ENCODE measurements at places on chromosomes 1 and 21.
A peak's percentile ranks its signal among the peaks of the same experiment; 100 is the strongest.

- H3K27me3 ChIP-seq, result no peaks in the 10 kb centered on the region
- no peak overlapping the region for H3K27ac ChIP-seq
- no peaks in the 10 kb centered on the region for H3K36me3 ChIP-seq
- H3K4me3 ChIP-seq, result no peak overlapping the region
- no peak for DNase-seq
- H3K4me1 ChIP-seq, result peaks cover 26% of the 10 kb centered on the region
Observed at GRCh38 chr1:205069371-205070125, 14.7 kb downstream of the TMEM81 start.

GRCh38 chr1:164563721-164564360 is 4.9 kb downstream of the PBX1 start:
- peak overlapping the region; percentile 99 for H3K27ac ChIP-seq
- H3K36me3 ChIP-seq, result no peaks in the 10 kb centered on the region
- peaks cover 33% of the 10 kb centered on the region for H3K4me1 ChIP-seq
- DNase-seq, result peak; percentile 30
- no peaks in the 10 kb centered on the region for H3K27me3 ChIP-seq

GRCh38 chr1:29275435-29275834 is 39.1 kb downstream of the PTPRU start:
- peaks cover 21% of the 10 kb centered on the region for H3K4me1 ChIP-seq
- H3K4me3 ChIP-seq, result no peak overlapping the region
- DNase-seq, result no peak
- no peaks in the 10 kb centered on the region for H3K27me3 ChIP-seq

GRCh38 chr1:4851385-4852065 is 197.1 kb downstream of the AJAP1 start:
- no peak for DNase-seq
- no peak overlapping the region for H3K4me3 ChIP-seq
- H3K4me1 ChIP-seq, result no peaks in the 10 kb centered on the region
- no peaks in the 10 kb centered on the region for H3K36me3 ChIP-seq

GRCh38 chr1:163535807-163536206 is 214.1 kb downstream of the NUF2 start:
- no peaks in the 10 kb centered on the region for H3K4me1 ChIP-seq
- peaks cover under 1% of the 10 kb centered on the region for H3K27me3 ChIP-seq
- no peak overlapping the region for H3K4me3 ChIP-seq
- no peak overlapping the region for H3K27ac ChIP-seq
- H3K36me3 ChIP-seq, result no peaks in the 10 kb centered on the region

DNA sequence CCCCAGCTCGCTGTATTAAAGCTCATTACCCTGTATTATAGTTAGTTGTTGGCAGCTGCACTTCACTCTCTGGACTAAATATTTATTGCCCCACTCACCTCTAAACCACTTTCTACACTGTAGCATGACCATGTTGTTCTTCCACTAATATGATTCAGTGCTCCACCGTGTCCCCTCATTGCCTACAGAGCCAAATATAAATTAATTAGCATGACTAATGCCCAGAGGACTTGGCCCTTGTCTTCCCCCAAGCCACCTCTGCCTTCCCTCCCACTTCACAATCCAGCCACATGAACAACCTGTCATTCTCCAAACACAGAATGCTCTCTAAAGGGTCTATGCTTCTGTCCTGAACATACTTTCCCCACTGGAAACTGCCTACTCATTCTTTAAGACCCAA is 276.5 kb downstream of the PLPP3 start:
- DNase-seq, result no peak
- no peak overlapping the region for H3K4me3 ChIP-seq
- H3K27ac ChIP-seq, result no peak overlapping the region
- no peaks in the 10 kb centered on the region for H3K4me1 ChIP-seq
- no peaks in the 10 kb centered on the region for H3K36me3 ChIP-seq
- no peaks in the 10 kb centered on the region for H3K27me3 ChIP-seq

- no peak for DNase-seq
- H3K27me3 ChIP-seq, result no peaks in the 10 kb centered on the region
- H3K4me3 ChIP-seq, result no peak overlapping the region
- H3K27ac ChIP-seq, result no peak overlapping the region
Observed at GRCh38 chr1:21823206-21823979, 11.3 kb downstream of the LDLRAD2 start.

GRCh38 chr1:207933205-207933800 is 22.4 kb upstream of the CD34 start:
- peaks cover under 1% of the 10 kb centered on the region for H3K27me3 ChIP-seq
- H3K4me1 ChIP-seq, result peaks cover 6% of the 10 kb centered on the region
- H3K4me3 ChIP-seq, result no peak overlapping the region
- no peak for DNase-seq
- no peak overlapping the region for H3K27ac ChIP-seq
- no peaks in the 10 kb centered on the region for H3K36me3 ChIP-seq

DNA sequence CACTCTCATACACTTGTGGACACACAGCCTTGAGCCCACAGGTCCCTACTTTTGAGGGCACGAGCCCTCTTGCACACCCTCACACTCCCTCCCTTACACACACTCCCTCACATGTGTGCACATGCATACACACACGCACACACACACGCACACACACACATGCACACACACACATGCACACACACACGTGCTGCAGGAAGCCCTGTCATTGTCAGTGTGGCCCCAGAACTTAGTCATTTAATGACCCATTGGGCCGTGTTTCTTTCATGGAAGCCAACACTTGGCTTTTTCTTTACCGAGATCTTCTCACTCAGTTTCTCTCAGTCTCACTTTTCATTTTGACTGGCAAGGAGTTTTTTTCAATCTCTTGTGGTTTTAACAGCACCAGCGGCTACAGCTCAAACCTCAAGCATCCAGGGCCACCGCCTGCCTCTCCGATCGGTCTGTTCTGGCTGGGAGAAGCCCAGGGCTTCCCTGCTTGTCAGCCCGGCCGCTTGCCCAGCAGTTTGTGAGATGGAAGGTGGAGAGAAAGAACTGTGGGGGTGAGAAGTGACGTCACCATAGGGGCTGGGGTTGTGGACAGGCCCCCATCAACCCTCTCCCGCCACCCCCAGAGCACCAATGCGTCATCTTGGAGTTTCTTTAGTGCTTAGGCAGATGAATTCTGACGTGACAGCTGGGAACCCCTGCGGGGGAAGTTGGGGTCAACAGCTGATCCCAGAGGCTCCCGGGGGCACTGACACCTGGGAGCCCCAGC is 15.8 kb upstream of the TNFRSF8 start:
- no peaks in the 10 kb centered on the region for H3K27me3 ChIP-seq
- no peak overlapping the region for H3K4me3 ChIP-seq
- DNase-seq, result no peak
- no peak overlapping the region for H3K27ac ChIP-seq
- H3K4me1 ChIP-seq, result peaks cover 7% of the 10 kb centered on the region
- H3K36me3 ChIP-seq, result no peaks in the 10 kb centered on the region

DNA sequence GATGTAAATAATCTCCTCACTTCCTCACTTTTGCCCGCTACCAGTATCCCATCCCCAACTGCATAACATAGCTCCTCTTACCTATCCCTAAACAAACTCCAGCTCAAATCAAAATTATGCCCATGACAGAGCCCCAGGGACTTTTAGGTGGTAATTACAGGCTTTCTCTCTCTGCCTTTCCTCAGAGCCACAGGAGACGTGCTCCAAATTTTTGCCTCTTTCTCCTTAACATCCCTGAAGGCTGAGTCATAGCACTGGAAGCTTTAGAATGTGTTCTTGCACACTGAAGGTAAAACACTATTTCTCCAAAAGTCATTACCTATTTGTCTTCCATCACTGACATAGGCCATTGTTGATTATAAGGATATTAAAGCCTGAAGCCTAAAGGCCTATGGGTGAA is 263.5 kb upstream of the PLD5 start:
- H3K36me3 ChIP-seq, result no peaks in the 10 kb centered on the region
- H3K27me3 ChIP-seq, result no peaks in the 10 kb centered on the region
- H3K4me1 ChIP-seq, result peaks cover 22% of the 10 kb centered on the region
- DNase-seq, result peak; percentile 51
- no peak overlapping the region for H3K4me3 ChIP-seq
- H3K27ac ChIP-seq, result peak overlapping the region; percentile 11

DNA sequence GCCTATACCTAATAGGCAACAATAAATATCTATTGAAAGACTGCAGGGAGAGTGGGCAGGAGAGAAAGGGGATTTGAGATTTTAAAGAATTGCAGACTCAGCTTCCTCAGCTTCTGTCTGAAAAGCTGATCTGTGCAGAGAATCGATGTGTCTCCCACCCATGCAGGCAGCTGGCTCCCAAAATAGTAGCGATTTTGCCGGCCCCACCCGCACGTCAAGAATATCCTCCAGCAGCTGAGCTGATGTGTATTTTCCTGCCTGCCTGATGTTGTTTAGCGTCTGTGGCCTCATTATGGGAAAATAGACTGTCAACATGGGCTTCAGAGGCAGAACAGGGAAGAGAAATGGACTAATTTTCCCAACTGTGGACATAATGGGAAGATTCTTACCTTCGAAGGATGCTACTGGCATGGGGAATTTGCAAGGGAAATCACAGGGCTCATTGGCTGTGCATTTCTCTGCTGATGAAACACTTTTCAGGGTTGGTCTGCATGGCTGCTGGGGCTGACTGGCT is 699.8 kb downstream of the PTPRU start:
- no peaks in the 10 kb centered on the region for H3K4me1 ChIP-seq
- no peak overlapping the region for H3K27ac ChIP-seq
- no peaks in the 10 kb centered on the region for H3K36me3 ChIP-seq
- H3K4me3 ChIP-seq, result no peak overlapping the region
- no peak for DNase-seq

GRCh38 chr1:107877092-107877491 is 87.9 kb downstream of the VAV3 start:
- H3K27ac ChIP-seq, result no peak overlapping the region
- H3K4me1 ChIP-seq, result peaks cover 33% of the 10 kb centered on the region
- H3K27me3 ChIP-seq, result no peaks in the 10 kb centered on the region
- no peak overlapping the region for H3K4me3 ChIP-seq
- no peaks in the 10 kb centered on the region for H3K36me3 ChIP-seq

DNA sequence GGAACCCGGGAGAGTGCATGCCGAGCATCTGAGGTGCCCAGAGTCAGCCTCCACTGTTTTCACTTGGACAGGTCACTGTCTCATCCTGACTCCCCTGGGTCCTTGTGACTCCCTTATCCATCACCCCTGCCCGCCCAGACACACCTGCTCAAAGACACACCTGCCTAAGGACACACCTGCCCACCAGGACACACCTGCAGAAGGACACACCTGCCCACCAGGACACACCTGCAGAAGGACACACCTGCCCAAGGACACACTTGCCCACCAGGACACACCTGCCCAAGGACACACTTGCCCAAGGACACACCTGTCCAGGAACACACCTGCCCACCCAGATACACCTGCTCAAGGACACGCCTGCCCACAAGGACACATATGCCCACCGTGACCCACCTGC is 70.8 kb upstream of the ARHGEF16 start:
- H3K4me3 ChIP-seq, result no peak overlapping the region
- H3K4me1 ChIP-seq, result no peaks in the 10 kb centered on the region
- DNase-seq, result no peak
- H3K27me3 ChIP-seq, result peaks cover 35% of the 10 kb centered on the region

- no peak for DNase-seq
- H3K36me3 ChIP-seq, result no peaks in the 10 kb centered on the region
- peaks cover 21% of the 10 kb centered on the region for H3K4me1 ChIP-seq
- no peak overlapping the region for H3K4me3 ChIP-seq
- H3K27ac ChIP-seq, result no peak overlapping the region
Observed at GRCh38 chr1:107481756-107482384, 341.0 kb downstream of the NTNG1 start.

DNA sequence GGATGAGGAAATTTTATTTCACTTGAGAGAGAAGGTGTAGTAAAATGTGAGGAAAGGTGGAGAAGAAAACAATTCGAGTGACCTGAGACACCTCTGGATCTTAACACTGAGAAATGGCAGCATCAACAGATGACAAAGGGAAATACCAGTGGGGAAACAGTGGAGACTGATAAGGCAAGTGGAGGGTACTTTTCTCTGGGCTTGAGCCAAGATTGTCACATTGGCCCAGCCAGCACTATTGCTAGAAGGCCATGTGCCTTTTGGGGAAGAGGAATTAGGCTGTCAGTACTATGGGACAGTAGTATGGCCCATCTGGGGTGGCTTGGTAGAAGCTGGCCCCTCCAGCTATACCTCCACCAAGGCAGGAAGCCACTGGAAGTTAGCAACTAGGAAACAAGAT is 8.4 kb downstream of the SYPL2 start:
- no peak overlapping the region for H3K4me3 ChIP-seq
- DNase-seq, result no peak

DNA sequence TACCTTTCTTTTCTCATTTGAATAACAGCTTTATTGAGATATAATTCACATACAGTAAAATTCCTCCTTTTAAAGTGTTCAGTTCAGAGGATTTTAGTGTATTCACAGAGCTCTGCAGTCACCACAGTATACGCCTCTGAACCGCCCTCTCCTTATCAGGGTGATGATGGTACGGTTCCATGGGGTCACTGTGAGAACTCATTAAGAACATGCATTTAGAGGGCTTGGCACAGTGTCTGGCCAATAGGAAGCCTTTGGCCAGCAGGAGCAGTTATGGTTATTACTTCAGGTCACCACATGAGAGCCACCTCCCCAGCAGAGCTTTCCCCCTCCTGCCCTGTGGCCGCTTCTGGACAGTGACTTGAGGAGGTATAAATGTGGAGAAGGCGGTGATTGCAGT is 27.3 kb downstream of the KCNQ4 start:
- DNase-seq, result no peak
- no peak overlapping the region for H3K4me3 ChIP-seq
- peaks cover 57% of the 10 kb centered on the region for H3K27me3 ChIP-seq
- no peaks in the 10 kb centered on the region for H3K4me1 ChIP-seq

- no peak overlapping the region for H3K27ac ChIP-seq
- H3K36me3 ChIP-seq, result no peaks in the 10 kb centered on the region
- no peak for DNase-seq
- no peak overlapping the region for H3K4me3 ChIP-seq
- H3K27me3 ChIP-seq, result no peaks in the 10 kb centered on the region
Observed at GRCh38 chr1:4058706-4059105, 158.6 kb upstream of the C1orf174 start.

DNA sequence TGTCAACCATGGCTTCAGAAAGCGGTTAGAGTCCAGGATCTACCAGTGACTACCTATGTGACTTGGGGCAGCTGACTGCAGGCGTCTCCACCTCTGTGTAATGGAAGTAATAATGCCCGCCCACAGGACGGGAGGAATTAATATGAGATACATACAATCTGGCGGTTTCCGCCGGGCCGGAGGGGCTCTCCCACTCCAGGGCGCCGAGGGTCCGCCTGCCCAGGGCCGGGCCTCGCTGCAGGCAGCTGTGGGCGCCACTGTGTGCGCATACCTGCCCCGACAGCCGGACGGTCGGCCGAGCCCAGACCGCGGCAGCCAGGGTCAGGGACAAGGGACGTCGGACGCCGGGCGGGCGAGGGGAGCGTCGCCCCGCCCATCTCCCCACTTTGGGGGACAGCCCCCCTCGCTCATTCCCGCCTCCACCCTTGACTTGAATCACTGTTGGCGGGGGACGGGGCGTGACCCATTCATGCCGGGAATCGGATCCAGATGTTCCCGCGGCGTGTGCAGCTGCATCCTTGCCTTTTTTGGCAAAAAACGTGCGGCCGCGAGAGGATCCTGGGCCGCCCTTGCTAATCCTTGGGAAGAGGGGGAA is 6.0 kb upstream of the SF3A3 start:
- no peak overlapping the region for H3K27ac ChIP-seq
- peaks cover 31% of the 10 kb centered on the region for H3K36me3 ChIP-seq
- no peak overlapping the region for H3K4me3 ChIP-seq
- DNase-seq, result no peak

- no peaks in the 10 kb centered on the region for H3K36me3 ChIP-seq
- no peak for DNase-seq
- H3K27me3 ChIP-seq, result no peaks in the 10 kb centered on the region
- no peak overlapping the region for H3K4me3 ChIP-seq
- no peak overlapping the region for H3K27ac ChIP-seq
Observed at GRCh38 chr1:226577401-226578180, 29.0 kb downstream of the STUM start.

- H3K36me3 ChIP-seq, result no peaks in the 10 kb centered on the region
Observed at GRCh38 chr1:95742591-95743089, 508.6 kb downstream of the RWDD3 start.

- H3K27ac ChIP-seq, result no peak overlapping the region
- DNase-seq, result peak; percentile 35
Observed at GRCh38 chr1:41547781-41548560, 63.5 kb upstream of the EDN2 start.
